Colonic mucosa (tissue), 4 donors: ENCODE measurements at places on chromosomes 6 and 20. TPM values are rescaled to one million over a fixed set of nuclear protein-coding genes. Genes with fewer than 3 reads are reported as not detected.

GRCh38 chr6:108501559-108501958 lies 59.2 kb upstream of the FOXO3 start:
- H3K4me1 ChIP-seq = no peaks in the 10 kb centered on the region
- no peak overlapping the region for H3K27ac ChIP-seq
- no peaks in the 10 kb centered on the region for H3K27me3 ChIP-seq
- no peak for DNase-seq

- H3K27me3 ChIP-seq = no peaks in the 10 kb centered on the region
- DNase-seq = no peak
- no peaks in the 10 kb centered on the region for H3K4me1 ChIP-seq
Measured at GRCh38 chr20:64068386-64069208, 5.6 kb downstream of the TCEA2 start.

- H3K4me1 ChIP-seq = no peaks in the 10 kb centered on the region
- H3K4me3 ChIP-seq = no peak overlapping the region
- H3K27me3 ChIP-seq = no peaks in the 10 kb centered on the region
- H3K36me3 ChIP-seq = no peaks in the 10 kb centered on the region
Measured at GRCh38 chr6:82185948-82186535, 61.5 kb downstream of the IBTK start.

GRCh38 chr6:144897441-144897921 lies 612.3 kb downstream of the UTRN start:
- H3K4me3 ChIP-seq = no peak overlapping the region
- no peaks in the 10 kb centered on the region for H3K36me3 ChIP-seq
- DNase-seq = peak; percentile 28
- H3K27me3 ChIP-seq = no peaks in the 10 kb centered on the region

DNA sequence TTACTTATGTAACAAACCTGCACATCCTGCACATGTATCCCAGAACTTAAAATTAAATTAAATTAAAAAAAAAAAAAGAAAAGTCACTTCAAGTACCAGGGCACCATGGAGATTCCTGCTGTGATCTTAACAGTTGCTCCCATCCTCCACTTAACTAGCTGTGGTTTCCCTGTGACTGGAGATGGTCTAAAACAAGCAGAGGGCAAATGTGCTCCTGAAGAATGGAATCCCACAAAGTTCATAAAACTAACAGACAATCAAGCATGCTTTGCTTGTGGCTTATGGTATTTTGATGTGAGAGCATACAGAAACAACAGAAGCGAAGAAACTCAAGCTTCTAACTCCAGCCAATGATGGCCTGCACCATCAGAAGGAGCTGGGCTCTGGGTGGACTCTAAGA lies 153.6 kb upstream of the KCNK16 start:
- no peaks in the 10 kb centered on the region for H3K4me1 ChIP-seq
- H3K36me3 ChIP-seq = no peaks in the 10 kb centered on the region
- no peaks in the 10 kb centered on the region for H3K27me3 ChIP-seq
- H3K4me3 ChIP-seq = no peak overlapping the region
- no peak overlapping the region for H3K27ac ChIP-seq

DNA sequence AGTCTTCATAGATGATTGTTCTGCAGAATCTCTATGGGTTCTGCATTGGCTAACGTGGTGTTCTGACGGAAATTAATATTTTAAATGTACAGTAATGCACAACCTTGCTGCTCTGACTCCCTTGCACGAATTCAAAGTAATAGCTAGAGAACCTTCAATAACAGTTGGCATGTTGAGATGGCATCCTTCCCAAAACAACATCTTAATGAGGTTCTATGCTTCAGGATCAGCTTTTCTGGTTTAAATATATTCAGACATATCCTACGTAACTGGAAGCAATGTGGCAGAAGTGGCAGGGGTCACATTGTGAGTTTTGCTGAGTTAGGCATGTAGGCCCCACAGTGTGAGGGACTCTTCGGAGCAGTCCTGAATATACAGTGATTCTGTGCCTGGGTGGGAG lies 25.7 kb downstream of the DSE start:
- H3K27me3 ChIP-seq = no peaks in the 10 kb centered on the region
- no peaks in the 10 kb centered on the region for H3K36me3 ChIP-seq
- no peaks in the 10 kb centered on the region for H3K4me1 ChIP-seq
- DNase-seq = no peak
- H3K27ac ChIP-seq = no peak overlapping the region

DNA sequence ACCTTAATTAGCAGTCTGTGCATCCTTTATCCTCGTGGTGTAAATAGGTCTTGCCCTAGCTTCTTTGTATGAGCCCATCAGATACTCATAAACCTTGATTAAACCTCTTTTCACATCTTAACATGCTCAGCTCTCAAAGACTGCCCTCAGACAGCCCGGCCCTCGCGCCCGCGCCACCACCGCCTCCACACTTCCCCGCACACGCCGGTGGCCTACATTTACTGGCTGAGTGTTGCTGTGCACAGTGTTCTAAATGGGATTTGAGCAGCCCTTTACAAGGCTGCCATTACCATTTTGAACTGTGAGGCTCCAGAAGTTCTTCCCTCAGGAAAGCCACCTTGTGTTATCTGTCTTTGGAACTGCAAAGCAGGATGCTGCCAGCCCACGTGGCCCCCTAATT lies 63.0 kb upstream of the INSM1 start:
- H3K4me1 ChIP-seq = no peaks in the 10 kb centered on the region
- H3K27ac ChIP-seq = no peak overlapping the region
- H3K4me3 ChIP-seq = no peak overlapping the region
- no peaks in the 10 kb centered on the region for H3K27me3 ChIP-seq

Gene TPX2
- 21.8 TPM for total RNA-seq

Gene CGA
- not detected for total RNA-seq

Gene MLN
- total RNA-seq = not detected

Gene AFG1L
- total RNA-seq = 9.5 TPM
